Stimulated activated CD8-positive, alpha-beta memory T cell treated with anti-CD3 and anti-CD28 coated beads, Interleukin-15, amount 100 ng/mL, for 1 hour (primary cell): ENCODE measurements at places on chromosomes 3 and 15.

DNA sequence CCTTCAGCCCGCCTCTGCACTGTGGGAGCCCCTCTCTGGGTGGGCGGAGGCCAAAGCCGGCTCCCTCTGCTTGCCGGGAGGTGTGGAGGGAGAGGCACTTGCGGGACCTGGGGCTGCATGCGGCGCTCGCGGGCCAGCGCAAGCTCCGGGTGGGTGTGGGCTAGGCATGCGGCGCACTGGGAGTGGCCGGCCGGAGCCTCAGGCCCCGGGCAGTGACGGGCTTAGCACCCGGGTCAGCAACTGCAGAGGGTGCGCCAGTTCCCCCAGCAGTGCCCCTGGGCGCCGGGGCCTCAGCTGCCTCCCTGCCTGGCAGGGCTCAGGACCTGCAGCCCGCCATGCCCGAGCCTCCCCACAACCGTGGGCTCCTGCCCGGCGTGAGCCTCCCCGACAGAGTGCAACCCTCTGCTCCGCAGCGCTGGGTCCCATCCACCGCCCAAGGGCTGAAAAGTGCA lies 98.9 kb upstream of the POU1F1 start:
- no peak for DNase-seq

GRCh38 chr15:100926971-100927756 lies 8.0 kb downstream of the LRRK1 start:
- no peak for DNase-seq

GRCh38 chr3:170473358-170473757 lies 54.7 kb downstream of the CLDN11 start:
- no peak for DNase-seq

DNA sequence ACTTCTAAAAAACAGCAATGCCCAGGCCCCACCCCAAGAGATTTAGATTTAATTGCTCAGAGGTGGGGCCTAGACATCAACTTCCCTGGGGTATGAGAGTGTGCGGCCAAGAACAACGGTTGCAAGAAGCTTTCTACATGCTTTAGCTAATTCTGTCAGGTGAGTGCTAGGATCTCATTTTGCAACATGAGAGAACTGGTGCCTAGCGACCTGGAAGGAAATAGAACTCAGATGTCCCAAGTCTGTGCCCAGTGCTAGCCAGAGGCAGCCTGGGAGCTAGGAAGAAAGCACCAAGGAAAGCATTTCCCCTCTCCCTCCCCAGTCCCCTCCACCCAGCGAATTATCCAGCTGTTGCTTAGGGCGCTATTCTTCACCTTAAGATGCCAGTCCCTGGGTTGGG lies 22.9 kb upstream of the HRH1 start:
- no peak for DNase-seq

DNA sequence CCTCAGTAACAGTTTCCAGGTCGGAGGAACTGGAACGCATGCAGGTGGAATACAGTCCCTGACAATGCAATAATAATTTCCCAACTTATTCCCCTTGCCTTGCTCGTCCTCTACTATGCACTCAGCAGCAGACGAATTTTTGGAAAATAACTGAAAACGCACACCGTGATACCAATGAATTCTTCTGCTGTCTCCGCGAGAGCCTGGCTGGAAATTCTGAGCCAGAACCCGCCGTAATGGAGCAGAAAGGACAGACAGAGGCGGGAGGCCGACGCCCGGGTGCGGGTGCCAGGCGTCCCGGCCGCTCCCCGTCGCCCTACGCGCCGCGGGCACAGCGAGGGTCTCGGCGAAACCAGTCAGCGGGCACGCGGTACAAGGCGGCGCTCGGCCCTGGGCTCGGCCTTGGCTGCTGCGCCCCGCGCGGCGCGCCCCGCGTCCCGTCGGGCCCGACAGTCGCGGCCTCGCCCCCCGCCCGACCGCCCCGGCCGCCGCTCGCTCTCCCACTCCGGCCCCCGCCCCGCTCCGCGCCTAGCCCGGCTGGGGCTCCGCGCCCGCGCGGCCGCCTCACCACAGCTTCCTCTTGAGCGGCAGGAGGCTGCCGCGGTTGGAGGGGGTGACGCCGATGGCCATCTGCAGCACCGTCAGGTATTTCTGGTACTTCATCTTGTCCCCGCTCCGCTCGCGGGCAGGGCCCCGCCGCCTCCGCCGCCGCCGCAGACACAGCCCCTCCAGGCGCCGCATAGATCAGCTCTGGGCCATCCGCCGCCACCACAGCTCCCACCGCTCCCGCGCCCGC lies 114.5 kb upstream of the GOLGA8J start:
- DNase-seq: no peak

GRCh38 chr15:46413799-46414198 lies 779.0 kb downstream of the SQOR start:
- DNase-seq: no peak

- no peak for DNase-seq
Measured at GRCh38 chr3:40152482-40153133, 156.9 kb upstream of the EIF1B start.

- DNase-seq: no peak
Measured at GRCh38 chr15:51382787-51383186, 41.3 kb downstream of the GLDN start.

GRCh38 chr3:184429786-184430185 lies 49.9 kb downstream of the CHRD start:
- DNase-seq: no peak

DNA sequence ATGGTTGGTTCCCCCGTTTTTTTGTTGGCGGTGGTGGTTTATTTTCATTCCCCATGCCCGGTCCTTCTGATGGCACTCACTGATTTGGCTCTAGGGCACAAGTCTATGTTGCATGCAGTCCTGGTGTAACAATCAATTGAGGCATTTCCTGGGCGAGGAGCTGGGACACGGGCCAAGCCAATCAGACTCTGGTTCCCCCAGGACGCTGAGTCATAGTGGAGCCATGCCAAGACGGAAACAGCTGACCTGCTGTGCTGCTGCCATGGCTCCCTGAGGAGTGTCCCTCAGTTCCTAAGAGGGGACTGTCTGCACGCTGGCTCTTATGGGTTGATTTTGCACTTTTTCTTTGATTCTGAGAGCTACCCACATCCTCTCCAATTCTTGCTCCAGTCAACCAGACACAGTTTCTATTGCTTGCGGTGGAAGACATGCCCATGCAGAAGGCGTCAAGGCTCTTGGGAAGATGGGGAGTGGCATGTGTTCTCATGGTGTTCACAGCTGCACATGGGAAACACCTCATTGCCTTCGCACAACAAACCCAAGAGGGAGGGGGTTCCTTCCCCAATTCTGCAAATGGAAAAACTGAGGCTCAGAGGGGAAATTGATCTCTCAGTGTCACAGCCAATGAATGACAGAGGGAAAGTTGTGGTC lies 28.3 kb upstream of the ALDH1L1 start:
- DNase-seq: no peak

DNA sequence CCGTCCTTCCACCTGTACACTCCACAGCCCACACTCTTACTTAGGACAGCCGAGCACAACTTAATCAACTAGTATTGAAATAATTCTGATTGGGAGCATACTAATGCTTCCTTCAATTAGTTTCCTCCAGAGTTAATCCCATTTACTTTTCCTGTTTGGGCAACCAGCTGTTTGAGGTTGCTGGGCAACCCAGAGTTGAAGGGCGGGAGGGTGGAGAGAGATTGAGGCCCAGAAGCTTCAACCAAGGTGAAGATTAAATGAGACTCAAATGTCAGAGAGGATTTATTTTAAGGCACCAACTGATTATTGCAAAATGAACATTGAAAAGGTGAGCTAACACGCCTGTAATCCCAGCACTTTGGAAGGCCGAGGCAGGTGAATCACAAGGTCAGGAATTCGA lies 428.5 kb upstream of the SEMA6D start:
- no peak for DNase-seq

DNA sequence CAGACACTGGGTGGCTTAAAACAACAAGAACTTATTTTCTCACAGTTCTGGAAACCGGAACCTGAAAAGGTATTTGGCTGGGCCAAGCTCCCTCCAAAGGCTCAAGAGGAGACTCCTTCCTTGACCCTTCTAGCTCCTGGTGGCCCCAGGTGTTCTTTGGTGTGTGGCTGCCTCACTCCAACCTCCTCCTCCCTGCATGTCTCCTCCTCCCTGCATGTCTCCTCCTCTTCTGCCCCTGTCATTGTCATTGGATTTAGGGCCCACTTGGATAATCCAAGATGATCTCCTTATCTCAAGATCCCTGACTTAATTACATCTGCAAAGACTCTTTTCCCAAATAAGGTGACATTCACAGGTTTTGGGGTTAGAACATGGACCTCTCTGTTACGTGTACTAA lies 69.8 kb upstream of the MFGE8 start:
- DNase-seq: no peak

- no peak for DNase-seq
Measured at GRCh38 chr3:16927485-16927884, 42.7 kb downstream of the PLCL2 start.

- DNase-seq: no peak
Measured at GRCh38 chr15:80890341-80891005, 99.1 kb downstream of the MESD start.

DNA sequence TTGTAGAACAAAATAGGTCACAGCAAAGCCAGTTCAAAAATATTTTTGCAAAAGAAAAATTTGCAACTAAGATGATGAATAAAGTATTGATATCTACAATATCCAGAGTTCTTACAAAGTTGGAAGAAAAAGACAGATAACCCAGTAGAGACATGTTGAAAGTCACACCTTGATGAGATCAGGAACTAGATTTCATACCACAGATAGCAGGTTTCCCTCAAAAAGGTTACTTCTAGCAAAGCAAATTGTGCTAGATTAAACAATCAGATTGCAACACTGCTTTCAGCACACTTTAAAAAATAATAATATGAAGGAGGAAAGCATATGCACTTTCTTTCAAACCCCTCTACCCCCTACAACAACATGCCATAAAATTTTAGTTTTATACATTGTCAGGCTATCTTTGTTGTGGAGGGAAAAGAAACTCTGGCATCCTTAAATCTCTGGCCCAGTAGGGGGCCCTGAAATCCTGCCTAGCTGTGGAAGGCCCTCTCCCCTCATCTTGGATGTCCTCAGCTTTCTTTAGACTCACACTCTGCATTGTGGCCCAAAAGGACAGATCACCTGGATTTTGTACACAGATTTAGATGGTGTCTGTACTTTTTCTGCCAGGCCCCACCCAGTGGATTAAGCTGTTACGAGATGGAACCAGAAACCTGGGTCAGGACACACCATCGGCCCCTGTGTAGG lies 50.9 kb downstream of the CCR3 start:
- no peak for DNase-seq

DNA sequence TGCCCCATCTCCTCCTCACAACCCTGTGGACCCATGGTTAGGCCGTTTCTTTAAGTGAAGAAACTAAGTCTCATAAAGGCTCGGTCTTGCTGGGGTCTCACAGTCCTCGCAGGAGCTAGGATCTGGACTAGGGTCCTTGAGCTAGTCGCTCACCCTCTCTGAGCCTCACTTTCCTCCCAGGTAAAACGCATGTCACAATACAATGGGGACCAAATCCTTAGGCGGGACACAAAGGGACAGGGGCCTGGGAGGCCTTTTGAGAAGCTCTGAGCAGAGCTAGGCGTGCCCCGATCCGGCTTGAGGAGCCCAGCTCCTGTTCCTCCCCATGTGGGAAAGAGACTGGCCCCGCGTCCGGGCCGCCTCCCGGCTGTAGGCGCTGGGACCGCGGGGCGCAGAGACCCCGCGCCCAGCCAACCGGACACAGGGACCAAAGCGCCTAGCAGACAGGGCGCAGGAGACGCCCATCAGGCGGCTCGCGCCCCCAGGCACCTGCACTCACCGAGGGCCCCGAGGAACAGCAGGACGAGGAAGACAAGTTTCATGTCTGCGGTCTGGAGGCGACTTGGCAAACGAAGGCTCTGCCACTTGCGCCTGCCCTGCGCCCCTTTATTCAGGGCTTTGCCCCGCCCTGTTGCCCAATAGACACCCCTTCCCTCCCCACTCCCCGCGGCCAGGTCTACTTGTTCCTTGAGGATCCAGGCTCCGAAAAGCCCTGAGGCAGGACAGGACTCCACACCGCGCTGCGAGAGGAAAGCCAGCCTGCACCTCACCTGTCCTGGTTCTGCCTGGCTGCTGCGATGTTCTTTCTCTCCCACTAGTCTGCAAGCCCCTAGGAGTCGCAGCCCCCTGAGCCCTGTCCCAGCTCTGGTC lies at the start of gene LTF:
TSS of gene LTF (minus strand) at position 580 of the 870 bp plus-strand sequence. CDS start at position 542, 38 bp downstream.
- DNase-seq: no peak

DNA sequence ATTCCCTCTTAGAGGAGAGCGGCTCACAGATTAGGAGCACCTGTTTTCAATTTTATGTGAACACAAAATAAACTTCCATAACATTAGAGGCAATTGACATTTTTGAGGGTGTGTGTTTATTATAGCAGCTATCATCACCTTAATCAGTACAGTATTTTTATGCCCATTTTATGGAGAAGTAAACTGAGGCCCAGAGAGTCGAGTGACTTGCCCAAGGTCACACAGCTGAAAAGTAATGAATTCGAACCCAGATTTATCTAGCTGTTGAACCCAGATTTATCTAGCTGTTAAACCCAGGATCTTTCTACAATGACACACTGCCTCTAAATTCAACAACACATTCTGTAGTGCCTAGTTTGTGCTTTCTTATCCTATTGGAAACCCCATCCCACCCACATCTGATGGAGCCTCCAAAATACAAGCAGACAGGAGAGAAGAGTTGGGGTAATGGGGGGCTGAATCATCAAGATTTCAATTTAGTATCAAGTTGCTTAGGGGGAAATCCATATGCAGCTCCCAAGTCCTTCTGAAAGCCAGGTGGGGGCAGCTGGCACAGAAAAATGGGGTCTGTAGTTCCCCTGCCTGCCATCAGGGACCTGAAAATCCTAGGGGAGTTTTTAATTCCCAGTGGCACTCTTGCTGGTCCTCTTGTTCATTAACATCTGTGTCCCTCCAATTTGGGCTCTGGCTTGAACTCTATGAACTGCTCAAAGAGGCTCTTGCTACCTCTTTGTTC lies 50.4 kb upstream of the TRA2B start:
- no peak for DNase-seq

GRCh38 chr3:99544786-99545281 lies 93.6 kb upstream of the COL8A1 start:
- DNase-seq: no peak

DNA sequence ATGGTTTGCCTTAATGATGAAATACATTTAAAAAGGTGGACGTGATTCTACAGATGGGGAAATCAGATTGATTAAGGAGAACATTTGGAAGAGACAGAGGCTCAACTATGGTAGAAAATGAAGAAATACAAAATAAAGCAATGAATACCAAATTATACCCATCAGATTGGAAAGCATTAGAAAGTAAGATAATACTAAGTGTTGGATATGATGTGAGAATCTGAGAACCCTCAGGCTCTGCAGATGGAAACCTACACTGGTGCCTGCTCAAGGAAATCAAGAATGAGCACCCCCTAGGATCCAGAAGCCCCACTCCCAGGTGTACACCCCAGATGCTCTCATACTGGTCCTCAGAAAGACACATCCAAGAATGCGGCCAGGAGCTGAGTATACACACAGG lies 4.6 kb downstream of the FAM174B start:
- no peak for DNase-seq

DNA sequence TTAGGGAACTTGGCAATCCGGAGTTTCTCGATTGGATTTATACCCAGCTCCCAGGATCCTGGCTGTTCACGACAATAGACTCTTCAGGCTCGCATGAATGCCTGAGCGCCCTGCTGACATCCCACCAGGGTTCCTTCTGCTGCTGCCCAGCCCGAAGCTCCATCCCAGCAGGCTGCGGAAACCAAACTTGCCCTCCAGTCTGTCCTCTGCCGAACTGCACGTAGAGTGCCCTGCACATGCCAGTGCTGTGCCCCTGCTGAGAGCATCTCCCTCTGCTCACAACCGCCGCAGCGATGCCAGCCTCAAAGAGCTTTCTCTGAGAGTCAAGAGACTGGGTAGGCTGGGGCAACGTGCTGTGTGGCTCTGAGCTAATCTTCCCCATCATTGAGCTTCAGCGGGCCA lies 6.9 kb downstream of the ADAMTS7 start:
- no peak for DNase-seq
